Activated naive CD8-positive, alpha-beta T cell treated with anti-CD3 and anti-CD28 coated beads, Interleukin-2, amount 50 U/mL, for 24 hours (primary cell): ENCODE measurements at places on chromosomes 6 and 20.

GRCh38 chr20:51660672-51661608 lies 107.2 kb downstream of the ATP9A start:
- no peak for DNase-seq

DNA sequence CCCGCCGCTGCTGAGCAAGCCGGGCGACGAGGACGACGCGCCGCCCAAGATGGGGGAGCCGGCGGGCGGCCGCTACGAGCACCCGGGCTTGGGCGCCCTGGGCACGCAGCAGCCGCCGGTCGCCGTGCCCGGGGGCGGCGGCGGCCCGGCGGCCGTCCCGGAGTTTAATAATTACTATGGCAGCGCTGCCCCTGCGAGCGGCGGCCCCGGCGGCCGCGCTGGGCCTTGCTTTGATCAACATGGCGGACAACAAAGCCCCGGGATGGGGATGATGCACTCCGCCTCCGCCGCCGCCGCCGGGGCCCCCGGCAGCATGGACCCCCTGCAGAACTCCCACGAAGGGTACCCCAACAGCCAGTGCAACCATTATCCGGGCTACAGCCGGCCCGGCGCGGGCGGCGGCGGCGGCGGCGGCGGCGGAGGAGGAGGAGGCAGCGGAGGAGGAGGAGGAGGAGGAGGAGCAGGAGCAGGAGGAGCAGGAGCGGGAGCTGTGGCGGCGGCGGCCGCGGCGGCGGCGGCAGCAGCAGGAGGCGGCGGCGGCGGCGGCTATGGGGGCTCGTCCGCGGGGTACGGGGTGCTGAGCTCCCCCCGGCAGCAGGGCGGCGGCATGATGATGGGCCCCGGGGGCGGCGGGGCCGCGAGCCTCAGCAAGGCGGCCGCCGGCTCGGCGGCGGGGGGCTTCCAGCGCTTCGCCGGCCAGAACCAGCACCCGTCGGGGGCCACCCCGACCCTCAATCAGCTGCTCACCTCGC lies 1.5 kb downstream of the ARID1B start:
- DNase-seq, result peak; percentile 55

DNA sequence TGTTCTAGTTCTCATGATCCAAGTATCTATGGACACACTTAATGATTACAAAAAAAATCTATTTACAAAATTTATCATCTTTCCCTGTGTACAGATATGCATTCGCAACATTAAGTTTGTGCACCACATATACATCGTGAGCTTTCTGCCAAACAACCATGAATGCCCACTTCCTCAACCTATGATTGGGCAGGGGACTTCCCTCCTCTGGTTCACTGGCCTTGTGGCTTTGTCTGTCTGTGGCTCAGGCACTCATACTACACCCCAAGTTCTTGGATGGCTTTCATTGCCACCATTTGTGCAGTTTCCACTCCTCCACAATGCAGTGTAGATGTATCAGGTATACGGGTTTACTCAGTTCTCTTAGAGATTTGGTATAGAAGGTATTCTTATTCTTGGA lies 74.9 kb downstream of the HS3ST5 start:
- DNase-seq, result no peak

DNA sequence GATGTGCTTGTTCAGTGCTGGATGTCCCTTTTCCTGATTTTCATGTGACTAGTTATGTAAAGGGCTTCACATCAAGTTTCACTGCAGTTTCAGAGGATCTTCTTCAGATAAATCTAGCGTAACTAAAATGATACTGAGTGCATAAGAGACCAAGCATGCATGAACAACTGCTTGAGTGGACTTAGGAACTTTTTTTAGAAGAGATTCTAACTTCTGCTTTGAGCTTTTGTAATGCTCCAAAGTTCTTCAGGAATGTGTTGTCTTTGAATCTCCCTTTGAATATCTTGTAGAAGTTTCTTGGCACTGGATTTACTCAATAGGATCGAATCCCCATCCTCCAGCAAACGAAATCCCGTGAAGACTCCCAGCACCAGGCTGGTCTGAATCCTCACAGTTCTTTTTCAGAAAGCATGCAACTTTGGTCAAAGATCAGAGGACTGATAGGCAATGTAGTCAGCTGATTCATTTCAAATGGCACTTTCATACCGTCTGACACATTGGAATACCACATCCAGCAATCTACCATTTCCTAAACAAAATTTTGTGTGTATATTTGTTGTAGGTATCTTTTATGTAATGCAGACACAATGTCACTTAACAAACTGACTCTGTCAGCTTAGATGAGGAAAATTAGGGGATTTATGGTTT lies 33.2 kb downstream of the ENPP1 start:
- DNase-seq, result no peak

GRCh38 chr20:21520702-21521595 lies 7.1 kb upstream of the NKX2-2 start:
- DNase-seq, result peak; percentile 21

DNA sequence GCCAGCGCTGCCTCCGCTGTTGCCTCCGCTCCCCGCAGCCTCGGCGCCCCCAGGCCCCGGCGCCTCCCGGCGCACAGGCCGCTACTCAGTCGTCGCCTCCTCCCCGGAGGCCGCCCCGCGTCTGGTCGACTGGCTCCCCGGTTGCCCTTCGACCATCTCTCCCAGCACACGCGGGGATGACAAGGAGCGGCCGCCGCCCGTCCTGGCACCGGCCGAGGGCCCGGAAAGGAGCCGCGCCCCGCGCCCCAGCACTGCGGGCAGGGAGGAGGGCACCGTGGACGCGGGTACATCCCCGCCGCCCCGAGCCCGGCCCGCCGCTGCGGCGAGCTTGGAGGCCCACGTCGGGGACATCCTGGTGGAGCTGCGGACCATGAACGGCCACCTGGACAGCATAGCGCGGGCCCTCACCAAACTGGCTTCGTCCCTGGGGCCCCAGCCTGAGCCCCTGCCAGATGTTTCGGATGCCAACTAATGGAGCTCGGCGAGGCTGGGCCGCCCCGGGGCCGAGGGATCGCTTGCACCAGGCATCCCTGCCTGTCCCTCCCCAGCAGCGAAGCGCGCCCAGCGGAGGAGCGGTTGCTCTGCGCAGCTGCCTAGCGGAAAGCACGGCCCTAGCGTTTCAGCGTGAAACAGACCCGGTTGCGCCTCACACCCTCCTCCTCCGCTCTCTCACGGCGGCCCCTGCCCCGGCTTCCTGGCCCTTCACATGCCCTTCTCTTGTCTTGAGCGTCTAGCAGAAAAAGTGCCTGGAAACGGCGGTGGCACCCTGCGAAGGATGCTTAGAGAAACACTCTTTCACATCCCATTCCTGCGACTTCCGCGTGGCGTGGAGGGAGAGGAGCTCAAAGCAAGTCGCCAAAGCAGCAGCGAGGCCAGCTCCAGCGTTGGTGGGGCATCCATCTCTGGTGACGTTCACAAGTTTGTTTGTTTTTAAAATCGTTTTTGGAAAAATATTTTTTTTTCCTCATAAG lies 285.8 kb upstream of the SUPT3H start:
- peak; percentile 50 for DNase-seq

GRCh38 chr6:27816906-27817305 lies 95.3 kb downstream of the OR2B2 start:
- DNase-seq, result no peak

DNA sequence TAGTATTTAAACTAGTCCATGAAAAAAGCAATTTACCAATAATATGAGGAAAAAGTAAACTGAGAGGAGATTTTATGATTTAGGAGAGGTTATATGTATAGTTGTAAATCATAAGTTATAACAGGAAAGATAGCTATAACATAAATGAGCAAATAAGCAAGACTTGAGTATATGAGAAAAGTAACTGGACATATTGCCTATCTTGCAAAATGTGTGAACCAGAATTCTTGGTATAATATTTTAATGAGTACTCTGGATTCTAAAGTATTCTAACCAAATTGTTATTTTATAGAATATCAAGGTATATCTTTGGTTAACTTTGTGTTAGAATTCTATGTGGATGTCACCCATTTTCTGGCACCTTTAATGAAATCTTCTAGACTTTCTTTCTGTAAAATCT lies 124.6 kb downstream of the PHF3 start:
- no peak for DNase-seq

- DNase-seq, result peak; percentile 35
These were observed 247.5 kb downstream of the TMEM242 start for GRCh38 chr6:157075549-157076450.

- DNase-seq, result no peak
These were observed 15.4 kb downstream of the RAMACL start for GRCh38 chr6:166570929-166571713.

- DNase-seq, result no peak
These were observed 90.7 kb upstream of the BEND6 start for GRCh38 chr6:56864171-56864616.

DNA sequence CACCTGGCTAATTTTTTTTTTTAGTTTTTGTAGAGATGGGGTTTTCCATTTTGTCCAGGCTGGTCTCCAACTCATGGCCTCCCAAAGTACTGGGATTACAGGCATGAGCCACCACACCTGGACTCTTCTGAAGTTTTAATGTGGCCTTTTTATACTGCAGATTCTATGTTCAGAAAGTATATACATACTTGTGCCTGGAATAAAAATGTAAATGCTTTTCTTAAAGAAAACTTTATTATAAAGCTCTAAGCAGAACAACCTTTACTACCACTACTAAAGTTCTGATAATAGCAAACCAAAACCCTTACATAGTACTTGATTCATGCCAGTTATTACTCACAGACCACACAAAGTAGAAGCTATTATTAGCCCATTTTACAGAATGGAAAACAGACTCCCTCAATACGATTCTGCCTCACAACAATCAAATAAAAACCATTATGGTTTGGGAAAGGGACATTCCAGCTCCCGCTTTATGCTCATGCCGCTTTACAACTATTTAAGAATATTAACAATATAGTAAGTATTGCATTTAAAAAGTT lies 5.3 kb downstream of the PHIP start:
- DNase-seq, result no peak

DNA sequence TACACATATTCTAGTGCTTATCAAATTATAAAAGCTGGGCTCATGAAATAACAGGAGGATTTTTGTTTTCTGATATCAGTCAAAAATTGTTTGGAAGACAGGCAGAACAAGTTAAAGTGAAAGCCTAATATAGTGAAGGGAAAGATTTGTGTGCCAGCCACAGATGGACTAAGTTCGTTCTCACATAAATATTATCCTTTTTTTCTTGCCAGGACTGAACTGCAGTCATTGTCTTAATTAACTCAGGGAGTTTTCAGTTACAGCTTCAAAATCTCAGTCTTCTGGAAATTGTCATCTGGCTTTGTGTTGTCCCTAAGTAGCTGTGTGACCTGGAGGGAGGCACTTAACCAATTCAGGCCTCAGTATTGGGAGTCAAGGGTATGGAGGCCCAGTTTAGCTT lies 40.7 kb downstream of the PLCB4 start:
- no peak for DNase-seq

DNA sequence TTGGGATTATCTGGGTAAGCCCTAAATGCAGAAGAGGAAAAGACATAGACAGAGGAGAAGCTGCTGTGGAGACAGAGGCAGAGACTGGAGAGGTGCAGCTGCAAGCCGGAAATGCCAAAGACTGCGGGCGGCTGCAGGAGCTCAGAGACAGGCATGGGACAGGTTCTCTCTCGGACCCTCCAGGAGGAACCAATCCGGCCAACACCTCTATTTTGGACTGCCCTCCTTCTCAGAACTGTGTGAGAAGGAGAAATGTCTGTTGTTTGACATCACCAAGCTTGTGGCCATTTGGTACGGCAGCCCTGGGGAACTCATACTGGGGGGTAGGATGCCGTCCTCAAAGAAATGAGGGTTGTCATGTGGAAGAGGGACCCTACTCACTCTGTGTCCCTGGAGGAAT lies 95.0 kb downstream of the DHX35 start:
- DNase-seq, result no peak

DNA sequence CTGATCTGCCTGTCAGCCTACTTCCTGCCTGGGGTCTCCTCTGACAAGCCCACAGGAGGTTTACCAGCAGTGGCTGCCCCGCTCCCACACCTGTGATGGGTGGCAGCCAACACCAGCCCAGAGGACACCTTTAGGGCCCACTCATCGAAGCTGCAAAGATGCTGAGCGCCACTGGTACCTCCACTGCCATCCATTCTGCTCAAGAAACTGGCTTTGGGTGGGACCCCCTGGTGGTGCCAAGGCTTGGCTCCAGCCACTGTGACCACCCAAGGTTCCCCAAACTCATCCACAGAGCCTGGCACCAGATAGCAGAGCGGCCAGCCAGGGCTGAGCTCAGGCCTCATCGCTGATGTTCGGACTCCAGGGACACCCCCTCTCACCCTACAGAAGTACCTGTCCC lies 42.5 kb downstream of the PREX1 start:
- DNase-seq, result no peak

- DNase-seq, result no peak
These were observed 4.8 kb upstream of the ZNFX1 start for GRCh38 chr20:49282584-49283171.

DNA sequence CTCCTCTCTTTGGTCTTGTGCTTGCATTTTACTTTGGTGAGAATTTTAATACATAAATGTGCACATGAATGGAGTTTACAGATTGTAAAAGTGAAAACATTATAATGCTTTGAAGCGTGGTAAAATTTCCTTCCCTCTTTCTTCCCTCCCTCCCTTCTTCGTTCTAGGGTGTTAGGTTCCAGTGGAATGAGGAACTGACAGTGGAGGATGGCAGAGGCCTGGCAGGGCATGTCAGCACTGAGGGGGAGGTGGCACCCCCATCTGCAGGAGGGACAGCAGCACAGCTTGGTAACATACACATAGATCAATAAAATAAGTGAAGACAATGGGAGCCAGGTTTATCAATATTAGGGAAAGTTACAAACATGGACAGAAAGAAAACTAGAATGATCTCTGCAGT lies 47.5 kb downstream of the RNASET2 start:
- no peak for DNase-seq

- DNase-seq, result no peak
These were observed 243.2 kb downstream of the ARID1B start for GRCh38 chr6:157020398-157020797.

DNA sequence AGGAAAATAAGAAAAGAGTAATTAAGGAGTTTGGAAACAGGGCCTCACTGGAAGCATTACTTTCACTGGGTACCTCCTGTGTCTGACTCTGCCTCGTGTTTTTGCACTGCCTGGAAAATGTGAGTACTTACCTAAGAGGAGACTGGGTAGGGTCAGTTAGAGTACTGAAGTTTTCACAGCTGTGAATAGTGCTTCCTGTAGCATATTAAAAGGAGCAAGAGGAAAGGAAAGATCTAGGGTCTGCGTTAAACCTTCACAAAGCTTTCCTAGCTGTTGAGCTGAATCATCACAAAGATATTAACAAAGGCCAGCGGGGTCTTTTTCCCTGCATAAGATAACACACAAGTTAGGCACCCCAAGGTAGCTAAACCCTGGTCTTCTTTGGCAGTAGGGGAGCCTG lies 82.3 kb downstream of the MLIP start:
- no peak for DNase-seq

GRCh38 chr20:62602550-62602949 lies 39.8 kb upstream of the SLCO4A1 start:
- DNase-seq, result peak; percentile 46

GRCh38 chr20:57225830-57226229 lies 40.6 kb downstream of the BMP7 start:
- no peak for DNase-seq

- peak; percentile 81 for DNase-seq
These were observed at the start of gene SYTL3 for GRCh38 chr6:158649289-158650143. SYTL3 (plus strand) TSS chr6:158650054; CDS start chr6:158663269, 13,215 bp downstream.
